ENCODE measurements at places on chromosomes 11 and 22.

GRCh38 chr11:32210556-32210955 is 119.7 kb downstream of the RCN1 start:
- DNase-seq = no peak

- no peak for DNase-seq
Observed at GRCh38 chr11:121350314-121351082, 57.9 kb downstream of the SC5D start.

- peak; percentile 65 for DNase-seq
Observed at GRCh38 chr22:46681010-46681409, 57.0 kb downstream of the CERK start.

DNA sequence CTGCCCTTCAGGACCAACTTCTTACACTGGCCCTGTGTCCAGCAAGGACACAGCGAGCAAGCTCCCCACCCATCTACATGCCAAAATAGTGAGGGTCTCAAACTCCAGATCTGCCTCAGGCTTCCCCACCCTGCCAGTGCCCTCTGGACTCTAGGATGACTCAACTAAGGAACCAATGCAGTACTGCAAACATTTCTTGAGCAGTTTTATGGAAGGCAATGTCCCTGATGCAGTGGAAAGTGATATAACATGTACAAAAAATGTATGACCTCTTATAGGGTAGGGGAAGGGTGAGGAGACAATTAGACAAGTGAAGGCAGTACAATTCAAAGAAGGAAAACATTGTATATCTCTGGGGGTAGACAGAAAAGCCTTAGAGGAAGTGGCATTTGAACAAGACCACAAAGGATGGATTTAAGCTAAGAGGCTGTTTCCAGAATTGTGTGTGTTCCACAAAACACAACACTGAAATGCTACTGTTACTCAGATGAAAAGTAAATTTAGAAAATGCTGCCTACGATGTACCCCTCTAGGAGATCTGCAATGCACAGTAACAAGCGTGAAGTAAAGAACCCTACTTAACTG is 47.3 kb downstream of the RAB30 start:
- no peak for DNase-seq

GRCh38 chr22:41198027-41198580 is 7.0 kb upstream of the L3MBTL2 start:
- no peak for DNase-seq

- DNase-seq = no peak
Observed at GRCh38 chr22:48370508-48371325, 1457.0 kb downstream of the BRD1 start.

DNA sequence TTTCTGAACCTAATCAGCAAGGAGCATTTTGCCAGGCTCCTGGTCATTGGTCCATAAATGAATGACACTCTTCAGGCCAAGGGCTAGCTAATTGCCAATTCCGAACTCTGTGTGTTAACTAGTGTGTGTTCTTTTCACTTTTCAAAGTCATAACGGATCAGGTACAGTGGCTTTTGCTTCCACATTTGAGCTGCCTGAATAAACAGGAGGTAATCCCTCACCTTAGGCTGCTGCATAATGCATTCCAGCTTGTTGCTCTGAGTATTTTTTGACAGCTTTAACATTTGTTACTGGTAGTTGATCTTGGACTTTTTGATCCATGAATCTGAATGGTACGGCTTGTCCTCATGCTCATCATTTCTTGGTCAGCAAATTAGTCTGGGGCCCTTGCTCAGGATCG is 485.1 kb downstream of the CNTN5 start:
- DNase-seq = no peak

- no peak for DNase-seq
Observed at GRCh38 chr11:111589886-111590499, 12.3 kb upstream of the SIK2 start.

DNA sequence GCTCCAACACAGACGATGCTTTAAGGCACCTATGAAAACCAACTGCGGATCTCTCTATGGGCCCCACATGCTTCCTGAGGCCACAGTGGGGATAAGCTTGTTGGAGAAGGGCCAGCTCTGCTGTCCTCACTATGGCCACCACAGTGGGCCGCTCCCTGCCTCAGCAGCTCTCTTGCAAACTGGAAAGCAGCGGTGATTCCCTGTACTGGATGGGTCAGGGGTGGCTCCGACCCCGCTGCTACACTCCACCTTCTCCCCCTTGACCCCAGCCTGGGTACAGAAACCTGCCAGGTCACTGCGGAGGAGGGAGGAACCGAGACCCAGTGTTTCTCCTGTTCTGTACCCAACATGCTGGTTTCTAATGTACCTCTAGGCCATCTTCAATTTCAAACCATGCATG is 403.9 kb downstream of the CTTN start:
- no peak for DNase-seq

Data from GM12891 (cell line).